SK-N-SH treated with all-trans-retinoic acid at 6 μM for 48 hours (cell line): ENCODE measurements at places on chromosomes 5 and 9.

DNA sequence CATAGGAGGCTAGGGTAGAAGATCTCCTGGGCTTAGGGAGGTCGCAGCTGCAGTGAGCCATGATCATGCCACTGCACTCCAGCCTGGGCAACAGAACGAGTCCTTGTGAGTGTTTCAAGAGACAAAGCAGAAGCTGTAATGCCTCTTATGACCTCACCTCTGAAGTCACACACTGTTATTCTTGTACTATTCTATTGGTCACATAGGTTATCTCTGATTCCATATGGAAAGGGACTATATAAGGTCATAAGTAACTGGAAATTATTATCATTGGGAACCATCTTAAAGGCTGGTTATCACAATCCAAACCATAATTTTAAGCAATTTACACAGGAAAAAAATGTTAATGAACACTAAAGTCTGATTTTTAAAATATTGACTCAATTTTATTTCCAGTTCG lies 17.9 kb upstream of the AFF4 start:
- no peak for ATAC-seq

- no peak for ATAC-seq
Measured at GRCh38 chr9:69283003-69283402, 42.0 kb upstream of the ENTREP1 start.

GRCh38 chr9:71352837-71353236 lies 231.4 kb upstream of the TRPM3 start:
- ATAC-seq, result no peak

DNA sequence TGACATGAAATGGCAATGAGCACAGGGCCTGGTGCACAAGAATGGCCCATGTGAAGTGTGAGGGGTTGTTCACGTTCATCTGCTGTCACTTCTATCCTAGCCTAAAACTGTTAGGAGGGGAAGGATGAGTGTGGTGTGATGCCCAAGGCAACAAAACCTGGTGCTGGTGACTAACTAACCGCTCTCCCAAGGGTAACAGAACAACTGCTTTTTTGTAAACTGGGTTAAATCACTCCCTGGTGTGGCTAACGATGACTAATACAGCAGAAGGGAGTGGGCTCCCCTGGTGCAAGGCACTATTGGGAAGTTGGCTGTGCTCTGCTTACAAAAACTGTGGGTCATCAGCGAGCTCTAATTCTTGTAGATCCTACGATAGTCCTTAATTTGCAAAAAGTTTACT lies 103.2 kb upstream of the VCAN start:
- no peak for ATAC-seq

DNA sequence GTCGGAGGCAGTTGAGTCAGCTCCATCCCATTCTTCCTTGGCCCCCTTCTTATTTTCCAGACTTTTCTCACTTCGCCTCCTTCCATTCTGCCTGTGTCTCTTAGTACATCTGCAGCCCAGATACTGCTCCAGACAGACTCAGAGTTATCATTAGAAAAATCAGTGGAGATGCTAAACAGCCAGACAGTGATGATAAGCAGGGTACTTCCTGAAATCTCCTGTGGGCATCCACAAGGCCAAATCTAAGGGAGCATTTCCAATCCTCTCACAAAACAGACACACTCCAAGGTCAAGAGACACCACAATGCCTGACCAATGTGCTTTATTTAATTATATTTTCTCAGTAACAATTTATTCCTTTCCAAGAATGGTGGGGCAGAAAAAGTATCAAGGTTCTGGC lies 14.5 kb upstream of the RLN1 start:
- peak; percentile 44; the same call in 2 of the 3 replicates for ATAC-seq

- ATAC-seq, result no peak
Measured at GRCh38 chr5:19903611-19904010, 84.4 kb downstream of the CDH18 start.

DNA sequence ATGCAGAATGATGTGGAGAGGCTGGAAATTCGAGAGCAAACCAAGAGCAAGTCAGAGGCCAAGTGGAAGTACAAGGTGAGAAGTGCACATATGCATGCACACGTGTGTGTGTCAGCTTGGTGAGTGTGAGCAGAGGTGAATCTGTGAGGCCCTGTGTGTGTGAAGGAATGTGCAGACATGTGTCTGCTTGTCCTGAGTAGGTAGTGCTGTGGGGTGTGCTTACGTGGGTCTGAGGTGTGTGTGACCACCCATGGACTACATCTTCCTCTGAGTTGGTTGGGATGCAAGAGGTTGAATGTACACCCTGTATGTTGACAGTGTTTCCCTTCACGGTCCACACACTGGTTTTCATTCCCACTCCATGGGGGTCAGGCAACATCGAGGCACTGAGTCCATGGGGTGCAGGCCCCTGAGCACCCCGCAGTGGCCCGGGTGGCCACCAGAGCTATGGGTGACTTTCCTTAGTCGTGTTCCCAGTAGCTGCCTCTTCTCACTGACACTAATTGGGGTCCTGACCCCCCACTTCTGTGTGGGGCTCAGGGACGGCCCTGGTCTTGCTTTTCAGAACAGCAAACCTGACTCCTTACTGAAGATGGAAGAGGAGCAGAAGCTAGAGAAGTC lies 86.7 kb downstream of the PHF2 start:
- ATAC-seq, result no peak

DNA sequence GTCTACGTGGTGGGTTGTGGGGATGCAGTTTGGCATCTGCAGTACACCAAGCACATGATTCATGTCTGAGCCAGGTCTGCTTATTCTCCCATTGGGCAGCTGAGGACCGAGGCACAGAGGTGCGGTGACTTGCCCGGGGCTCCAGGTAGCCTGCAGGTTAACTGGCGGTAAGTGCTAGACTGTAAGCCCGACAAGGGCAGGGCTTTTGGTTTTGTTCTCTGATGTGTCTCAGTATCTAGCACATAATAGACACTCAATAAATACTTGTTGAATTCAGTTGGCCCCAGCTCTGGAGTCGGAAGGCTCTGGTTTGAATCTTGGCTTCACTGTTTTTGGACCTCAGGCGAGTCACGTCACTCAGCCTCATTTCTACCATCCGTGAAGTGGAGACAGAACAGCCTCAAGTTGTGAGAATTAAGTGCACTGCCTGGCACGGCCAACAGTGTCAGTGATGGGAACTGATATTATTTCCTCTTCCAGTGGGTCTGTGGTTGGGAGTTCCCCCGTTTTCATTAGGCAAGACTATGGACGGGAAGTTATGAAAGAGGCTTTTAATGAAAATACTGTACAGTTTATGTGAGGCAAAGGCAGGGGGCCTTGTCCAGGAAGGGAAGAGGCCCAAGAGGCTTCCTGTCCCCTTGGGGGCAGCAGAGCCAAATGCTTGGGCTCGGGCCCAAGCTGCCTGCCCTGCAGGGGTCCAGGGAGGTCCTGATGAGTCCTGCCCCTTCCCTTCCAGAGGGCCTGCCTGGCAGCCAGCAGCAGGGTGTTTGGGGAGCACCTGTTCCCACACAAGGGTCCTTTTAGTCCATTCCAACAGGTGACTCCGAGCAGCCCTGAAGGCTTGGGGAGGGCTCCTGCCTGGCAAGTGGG lies 3.3 kb downstream of the PRELID1 start:
- ATAC-seq, result no peak

DNA sequence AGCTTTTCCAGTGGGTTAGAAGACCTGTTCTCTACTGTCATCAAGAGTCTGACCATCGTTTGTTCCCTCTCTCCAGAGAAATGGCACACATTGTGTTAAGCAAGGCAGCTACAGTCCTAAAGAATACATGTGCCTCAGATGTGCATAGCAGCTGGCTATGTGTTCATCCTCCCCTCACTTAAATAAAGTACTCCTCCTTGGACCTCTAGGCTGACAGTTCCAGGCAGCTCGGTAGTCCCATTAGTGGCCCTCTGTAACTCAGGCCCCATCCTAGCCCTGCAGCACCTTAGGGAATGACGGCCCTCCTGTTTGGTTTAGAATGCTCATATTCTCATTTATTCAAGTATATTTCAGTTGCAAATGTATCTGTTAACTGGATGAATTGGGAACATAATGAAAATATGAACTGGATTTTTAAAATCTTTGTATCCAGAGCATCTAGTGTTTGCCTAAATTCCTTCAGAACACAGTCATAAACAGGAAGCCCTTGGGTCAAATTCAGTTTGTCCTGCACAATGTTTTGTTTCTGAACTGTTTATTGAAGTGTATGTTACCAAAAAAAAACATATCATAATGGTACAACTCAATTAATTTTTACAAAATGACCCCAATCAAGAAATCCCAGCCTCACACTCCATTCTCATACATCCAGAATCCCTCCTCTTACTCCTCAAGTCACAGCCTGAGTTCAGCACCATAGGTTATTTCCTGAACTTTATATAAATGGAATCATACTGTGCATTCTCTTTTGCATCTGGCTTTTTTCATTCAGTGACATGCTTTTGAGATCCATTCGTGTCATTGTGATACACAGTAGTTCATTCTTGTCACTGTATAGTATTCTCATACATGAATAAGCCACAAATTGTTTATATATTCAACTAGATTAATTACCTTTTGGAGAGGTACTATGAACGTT lies 1.6 kb upstream of the ASPN start:
- ATAC-seq, result peak; percentile 52

GRCh38 chr9:96448546-96449170 lies 1.3 kb upstream of the HABP4 start:
- no peak for ATAC-seq

DNA sequence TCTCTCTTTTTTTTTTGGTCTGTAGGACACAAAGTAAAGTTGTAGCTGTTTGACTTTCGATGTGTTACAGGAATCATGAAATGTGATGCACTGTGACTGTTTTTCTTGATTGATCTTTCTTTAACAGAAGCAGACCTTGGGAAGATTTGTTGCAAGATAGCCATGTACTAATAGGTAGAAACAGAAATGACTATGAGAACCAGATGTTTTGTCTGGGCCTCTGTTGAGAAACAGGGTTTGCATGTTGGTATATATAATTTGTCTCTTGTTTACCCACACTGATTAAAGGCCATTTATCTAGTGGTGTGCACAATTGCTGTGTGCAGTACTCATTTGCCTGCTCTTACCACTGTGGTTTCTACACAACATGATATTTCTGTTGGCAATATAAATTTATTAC lies 125.1 kb downstream of the HACD4 start:
- ATAC-seq, result peak; percentile 31; the same call in 1 of the 3 replicates

GRCh38 chr9:136723362-136723976 lies 11.1 kb downstream of the DIPK1B start:
- no peak for ATAC-seq

- ATAC-seq, result no peak
Measured at GRCh38 chr9:92656537-92656925, 13.4 kb downstream of the IPPK start.

DNA sequence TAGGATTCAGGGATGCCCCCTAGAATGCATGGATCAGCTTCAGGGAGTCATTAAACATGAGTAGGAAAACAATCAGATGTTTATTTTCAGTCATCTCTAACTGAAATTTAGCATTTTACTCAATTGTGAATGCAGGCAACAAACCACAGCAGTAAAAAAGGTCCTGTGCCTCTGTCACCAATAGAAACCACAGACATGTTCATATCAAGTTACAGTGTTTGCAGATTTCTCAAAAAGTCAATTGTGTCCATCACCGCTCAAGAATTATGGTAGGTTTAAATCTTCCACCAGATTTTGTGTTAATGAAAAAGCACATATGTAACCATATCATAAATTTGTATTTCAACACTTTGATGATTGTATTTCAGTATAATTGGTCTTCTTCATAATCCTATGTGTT lies 68.4 kb upstream of the SLC1A1 start:
- ATAC-seq, result no peak

GRCh38 chr9:37919956-37920335 lies 16.0 kb upstream of the SLC25A51 start:
- ATAC-seq, result no peak

DNA sequence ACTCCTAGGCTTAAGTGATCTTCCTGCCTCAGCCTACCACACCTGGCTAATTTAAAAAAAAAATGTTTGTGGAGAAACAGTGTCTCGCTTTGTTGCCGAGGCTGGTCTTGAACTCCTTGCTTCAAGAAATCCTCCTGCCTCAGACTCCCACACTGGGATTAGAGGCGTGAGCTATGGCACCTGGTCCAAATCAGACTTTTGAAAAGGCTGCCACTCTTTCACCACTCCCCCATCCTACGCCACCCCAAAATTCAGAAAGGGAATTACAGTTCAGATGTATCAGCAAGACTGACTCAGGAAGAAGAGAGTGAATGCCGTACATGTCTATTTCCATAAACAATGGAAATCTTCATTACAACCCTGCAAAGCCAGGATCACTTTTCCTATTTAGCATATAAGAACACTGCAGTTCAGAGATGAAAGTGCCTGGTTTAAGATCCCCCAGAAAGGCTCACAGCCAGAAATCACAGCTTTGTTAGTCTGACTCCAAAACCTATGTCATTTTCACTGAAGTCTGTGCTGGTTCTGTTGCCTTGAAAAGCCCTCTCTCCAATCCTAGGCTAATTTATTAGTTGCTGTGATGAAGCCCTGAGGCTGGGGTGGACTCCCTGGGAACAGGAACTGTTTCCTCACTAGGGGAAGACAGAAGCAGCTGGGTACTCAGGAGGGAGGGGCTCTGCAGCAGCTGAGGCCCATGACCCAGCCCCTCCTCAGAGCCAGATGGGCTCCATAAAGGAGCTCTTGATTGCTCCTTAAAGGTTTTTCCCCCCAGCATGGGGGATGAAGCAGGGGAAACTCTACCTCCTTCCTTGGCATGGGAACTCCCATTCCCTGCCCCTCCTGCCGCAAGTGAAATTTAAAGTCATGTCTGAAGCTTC lies 3.1 kb downstream of the FBLL1 start:
- ATAC-seq, result no peak

- ATAC-seq, result no peak
Measured at GRCh38 chr9:1129382-1129781, 79.2 kb downstream of the DMRT2 start.

DNA sequence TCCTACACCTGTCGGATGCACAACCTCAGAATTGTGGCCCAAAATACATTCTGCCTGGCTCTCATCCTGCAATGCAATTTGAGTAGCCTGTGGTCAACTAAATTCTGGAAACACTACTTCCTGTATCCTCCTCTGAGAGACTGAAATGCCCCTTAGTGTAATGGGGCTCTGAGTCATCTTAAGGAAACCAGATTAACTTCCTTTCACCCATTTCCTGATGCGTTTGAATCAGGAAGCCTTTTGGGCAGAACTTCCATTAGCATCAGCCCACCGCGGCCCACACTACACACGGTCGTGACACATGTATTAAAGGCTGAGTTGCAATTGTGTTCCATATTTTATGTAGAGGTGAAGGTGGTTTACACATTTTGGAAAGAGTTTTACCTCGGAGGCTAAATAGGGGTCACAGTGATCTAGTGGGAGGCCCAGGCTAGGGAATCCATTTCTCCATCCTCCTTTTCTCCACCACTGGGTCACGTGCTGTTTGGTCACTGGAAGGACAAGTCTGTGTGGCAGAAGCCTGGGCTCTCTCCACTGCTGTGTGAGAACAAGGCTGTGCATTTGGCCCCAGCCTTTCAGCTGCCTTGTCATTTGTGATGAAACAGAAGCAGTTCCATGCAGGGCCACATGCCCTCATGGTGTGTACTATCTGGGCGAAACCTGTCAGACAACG lies 55.9 kb downstream of the DAP start:
- peak; percentile 74 for ATAC-seq

- peak; percentile 97 for ATAC-seq
Measured at GRCh38 chr5:112492291-112492690, 73.2 kb upstream of the EPB41L4A start.

DNA sequence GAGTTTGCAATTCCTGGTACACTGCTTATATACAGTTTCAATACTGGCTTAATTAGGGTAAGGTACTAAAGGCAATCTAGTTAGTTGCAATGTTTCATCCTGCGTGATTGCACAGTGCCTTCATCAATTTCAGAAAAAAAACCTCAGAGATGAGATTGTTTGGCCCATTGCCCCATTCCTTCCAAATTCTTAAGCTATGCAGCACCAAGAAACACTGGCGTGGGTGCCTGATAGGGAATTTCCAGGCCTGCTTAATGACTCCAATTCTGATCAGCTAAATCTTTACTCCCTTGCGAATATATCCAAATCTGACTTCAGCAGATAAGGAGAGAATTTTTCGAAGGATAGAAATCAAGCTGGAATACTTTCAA lies 35.9 kb upstream of the GAS1 start:
- ATAC-seq, result peak; percentile 43
